ENCODE measurements at places on chromosomes 2 and 18.

DNA sequence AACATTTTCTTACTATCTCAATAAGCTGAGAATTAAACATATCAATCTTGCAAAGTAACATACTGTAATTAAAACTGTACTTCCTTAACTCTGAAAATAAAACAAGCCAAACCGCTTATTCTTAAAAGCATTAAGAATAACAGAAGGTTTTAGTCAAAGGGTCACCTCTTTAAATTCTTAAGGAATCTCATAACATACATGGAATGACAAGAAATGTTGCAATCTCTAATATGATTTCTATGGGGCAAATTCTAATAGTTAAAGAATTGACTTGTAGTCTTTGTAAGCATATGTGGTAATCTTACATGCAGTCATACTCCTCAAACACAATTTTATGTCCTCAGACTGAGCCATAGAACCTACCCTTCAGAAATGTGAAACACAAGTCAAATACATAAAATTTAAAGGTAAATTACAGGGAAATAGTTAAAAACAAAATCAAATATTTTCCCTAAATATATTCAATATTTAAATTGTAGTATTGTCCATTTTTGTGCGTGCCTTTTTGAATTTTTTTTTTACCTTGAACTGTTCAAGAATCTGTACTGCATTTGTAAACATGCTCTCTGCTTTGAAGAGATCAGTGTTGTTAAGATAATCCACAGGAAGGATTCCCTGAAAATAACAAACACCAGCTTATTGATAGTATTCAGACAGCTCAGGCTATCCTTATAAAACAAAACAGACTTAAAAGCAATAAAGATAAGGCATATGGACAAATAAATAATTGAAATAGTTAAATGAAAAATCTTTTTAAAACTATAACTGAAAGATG, 48.2 kb downstream of the PIGN start:
- DNase-seq, result no peak

GRCh38 chr2:194985258-194985657, 671.8 kb upstream of the SLC39A10 start:
- no peak for DNase-seq

GRCh38 chr2:72153026-72153791, 5.5 kb upstream of the CYP26B1 start:
- DNase-seq, result no peak

DNA sequence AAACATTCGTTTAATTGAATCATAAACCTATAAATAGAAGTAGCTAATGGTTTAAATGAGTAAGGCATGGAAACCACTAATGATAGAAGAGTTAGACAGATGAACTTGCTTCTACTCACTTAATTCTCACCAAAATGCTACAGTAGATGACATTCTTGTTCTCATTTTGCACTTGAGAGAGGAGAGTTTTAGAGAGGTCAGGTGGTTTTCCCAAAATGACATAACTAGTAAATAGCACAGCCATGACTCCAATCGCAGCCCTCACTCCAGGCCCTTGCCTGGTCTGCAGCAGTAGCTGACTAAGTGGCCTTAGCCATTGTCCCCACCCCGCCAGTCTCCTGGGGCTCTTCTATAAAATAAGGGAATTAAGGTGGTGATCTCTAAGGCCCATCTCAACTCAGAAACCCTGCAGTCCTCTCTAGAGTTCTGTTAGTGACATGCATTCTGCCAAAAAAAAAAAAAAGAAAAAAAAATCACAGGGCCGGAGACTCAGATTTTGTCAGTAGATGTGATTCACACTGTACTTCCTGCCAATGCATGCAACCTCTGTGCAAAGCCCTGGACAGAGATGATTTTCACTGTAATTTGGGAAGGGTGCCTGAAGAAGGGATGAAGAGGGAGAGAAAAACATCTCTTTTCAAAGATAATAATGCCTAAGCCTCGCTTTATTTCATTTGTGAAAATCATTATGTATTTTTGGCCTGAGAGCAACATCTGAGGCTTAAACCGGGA, 221.8 kb downstream of the ANAPC1 start:
- no peak for DNase-seq

- DNase-seq, result no peak
Observed at GRCh38 chr2:110780461-110780860, 48.1 kb downstream of the ACOXL start.

DNA sequence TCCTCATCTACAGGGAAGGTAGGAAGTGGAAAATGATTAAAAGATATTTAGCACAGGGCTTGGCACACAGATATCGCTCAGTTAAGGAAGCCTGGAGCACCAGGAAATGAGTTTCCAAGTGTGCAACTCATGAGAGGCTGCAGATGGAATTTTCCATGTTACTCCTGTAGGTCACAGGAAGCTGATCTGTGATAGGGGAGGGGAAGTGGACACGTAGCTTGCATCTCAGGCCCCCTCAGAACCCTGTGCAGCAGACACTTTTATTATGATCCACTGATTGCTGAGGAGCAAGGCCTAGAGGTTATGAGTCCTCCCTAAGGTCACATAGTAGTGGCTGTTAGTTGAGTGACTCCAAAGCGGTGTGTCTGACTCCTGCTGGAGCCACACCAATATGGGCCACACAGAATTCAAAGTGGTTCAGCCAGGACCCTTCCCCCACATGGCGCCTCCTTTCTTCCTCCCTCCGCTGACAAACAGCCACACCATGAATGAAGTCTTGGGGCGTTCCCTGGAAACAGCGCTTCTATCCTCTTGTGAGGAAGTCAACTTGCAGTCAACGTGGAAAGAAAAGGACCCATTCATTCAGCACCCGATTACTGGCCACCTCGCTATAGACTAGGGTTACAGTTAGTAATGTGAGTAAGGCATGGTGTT, 21.5 kb downstream of the DYSF start:
- DNase-seq, result no peak

- DNase-seq, result no peak
Observed at GRCh38 chr2:127128445-127128904, 21.5 kb upstream of the BIN1 start.

DNA sequence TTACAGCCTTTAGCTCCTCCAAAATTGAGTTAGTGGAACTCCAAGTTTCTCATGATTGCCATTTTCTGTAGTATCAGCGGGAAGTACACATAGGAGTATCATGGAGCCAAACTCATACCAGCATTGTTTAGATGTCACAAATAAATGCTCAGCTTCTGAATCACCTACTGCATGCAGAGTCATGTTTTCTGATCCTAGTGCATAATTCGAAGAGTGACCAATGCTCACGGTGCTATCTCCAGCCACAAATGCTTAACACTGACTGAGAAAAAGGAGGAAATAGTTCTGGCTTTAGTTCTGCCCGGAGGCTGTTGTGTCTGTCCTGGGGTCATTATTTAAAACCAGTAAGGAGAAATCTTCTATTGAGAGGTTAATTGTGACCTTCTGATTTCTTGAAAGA, 45.4 kb upstream of the LRATD1 start:
- peak; percentile 79 for DNase-seq

GRCh38 chr2:71606244-71606643, 152.9 kb downstream of the DYSF start:
- no peak for DNase-seq

DNA sequence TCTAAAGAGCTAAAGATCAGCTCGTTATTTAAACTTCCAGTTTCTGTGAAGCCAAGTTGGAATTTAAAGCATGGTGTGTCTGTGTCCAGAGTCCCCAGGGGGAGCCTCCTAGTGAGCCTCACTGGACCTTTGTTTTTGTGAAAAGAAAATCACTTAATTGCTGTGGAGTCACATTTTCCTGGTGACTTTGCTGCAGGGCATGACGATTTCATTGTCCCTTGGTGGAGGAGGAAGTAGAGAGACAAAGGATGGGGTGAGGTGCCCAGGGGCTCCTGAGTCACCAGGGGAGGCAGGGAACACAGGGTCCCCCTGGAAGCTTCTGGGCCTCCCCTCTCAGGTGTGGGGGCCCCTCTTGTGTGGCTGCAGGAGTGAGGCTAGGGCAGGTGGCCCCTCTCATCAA, 19.7 kb downstream of the ATP6V1C2 start:
- no peak for DNase-seq

- no peak for DNase-seq
Observed at GRCh38 chr18:59904011-59904601, 4.3 kb downstream of the PMAIP1 start.

DNA sequence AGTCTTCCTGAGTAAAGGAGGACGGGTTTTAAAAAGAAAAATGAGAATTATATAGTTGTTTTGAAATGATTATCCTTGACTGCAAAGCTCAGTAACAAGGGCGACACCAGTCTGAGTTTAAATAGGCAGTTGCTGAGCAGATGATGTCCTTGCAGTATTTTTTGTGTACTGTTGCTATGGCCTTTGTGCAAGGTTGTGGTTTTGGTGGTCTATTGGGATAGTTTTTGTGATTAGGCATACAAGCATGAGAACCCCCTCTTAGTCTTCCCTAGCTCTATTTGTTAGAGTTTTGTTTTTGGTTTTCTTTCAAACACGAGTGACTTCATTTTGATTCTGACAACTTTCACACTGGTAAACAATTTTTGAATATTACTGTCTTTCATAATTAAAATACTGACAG, 64.1 kb downstream of the TAF4B start:
- no peak for DNase-seq

DNA sequence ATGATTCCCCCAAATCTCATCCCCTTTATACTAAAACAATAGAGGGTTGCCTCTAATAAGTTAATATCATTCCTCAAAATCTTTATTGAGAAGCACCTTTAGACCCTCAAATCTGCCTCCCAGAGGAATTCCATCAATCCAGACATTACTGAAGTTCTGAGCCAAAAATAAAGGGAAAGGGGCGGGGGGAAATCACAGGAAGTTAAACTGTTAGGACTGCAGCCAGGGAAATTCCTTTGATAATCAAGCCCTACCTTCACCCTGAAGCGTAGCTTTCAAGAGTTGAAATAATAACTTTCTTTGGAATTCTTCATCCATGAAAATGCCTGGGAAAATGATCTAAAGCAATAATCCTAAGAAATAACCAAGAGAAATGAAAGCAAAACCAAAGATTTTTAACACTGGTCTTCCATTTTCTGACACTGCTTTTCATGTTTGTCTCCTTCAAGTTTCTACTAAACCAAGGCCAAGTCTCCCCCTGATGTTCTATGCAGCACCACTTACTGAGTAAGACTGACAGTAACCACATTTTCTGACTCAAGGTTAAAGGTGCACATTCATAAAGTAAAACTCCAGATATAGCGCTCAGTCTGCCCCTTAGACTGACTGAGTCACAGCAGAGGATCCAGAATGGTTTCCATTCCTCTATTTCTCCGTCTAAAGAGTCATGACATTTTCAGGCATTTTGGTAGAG, 78.2 kb downstream of the TCF4 start:
- DNase-seq, result no peak

- DNase-seq, result no peak
Observed at GRCh38 chr2:158501301-158501700, 44.5 kb downstream of the PKP4 start.

- no peak for DNase-seq
Observed at GRCh38 chr2:105625632-105626031, 119.1 kb upstream of the NCK2 start.

- no peak for DNase-seq
Observed at GRCh38 chr2:94870440-94871225, 597 bp upstream of the TEKT4 start.

DNA sequence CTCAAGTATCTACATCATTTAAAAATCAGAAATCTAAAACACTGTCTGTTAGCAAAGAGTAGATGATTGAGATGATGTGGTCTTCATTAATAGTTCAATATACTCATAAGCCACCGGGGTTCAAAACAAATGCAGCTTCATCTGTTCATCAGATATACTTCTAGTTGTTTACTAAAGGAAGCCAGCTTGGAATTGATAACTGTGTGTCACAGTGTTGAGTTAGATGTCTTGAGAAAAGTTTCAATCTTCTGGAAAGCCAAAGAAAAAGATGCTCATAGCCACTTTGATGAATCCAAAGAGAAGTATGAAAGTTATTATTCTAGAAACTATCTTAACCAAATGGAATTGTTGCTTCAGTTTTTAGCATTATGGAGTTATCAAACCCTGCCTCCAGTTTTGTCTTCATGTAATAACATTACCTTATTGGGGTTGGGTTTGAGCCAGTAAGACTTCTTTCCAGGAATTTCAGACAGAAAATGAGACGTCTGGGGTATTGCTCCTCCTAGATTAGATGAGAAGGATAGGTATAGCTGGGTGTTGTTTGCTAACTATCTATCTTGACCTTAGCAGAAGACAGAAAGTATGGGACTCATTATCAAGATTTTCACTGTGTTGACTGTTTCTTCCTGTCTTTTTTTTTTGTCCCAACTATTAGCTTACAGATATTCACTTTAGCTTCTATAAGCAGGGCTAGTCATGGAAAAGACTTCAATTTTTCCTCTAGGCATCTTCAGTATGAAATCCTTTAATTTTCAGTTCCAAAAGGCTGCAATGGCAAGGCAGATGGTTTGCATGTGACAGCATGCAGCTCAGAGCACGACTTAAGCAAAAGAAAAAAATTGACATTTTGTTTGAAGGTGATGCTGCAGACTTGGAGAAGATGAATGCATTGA, 66.5 kb downstream of the LNPK start:
- no peak for DNase-seq

GRCh38 chr18:41745166-41746049, 209.6 kb upstream of the PIK3C3 start:
- no peak for DNase-seq

GRCh38 chr2:84839851-84840250, 41.0 kb downstream of the TRABD2A start:
- no peak for DNase-seq

DNA sequence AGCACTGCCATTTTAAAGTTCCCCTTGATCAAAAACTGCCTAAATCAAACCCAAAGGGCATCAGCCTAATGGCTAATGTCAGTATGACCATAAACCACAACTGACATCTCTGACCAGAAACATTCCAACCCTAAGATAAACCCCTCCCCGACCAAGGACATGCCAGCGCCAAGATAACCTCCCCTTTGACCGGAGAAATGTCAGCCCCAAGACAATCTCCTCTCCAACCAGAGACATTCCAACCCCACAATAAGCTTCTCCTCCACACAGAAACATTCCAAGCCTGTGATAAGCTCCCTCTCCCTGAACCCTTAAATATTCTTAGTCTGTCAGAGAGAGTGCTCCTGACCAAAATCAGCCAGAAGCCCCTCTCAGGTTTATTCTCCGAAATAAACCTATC, 188.3 kb upstream of the MSH6 start:
- DNase-seq, result no peak

DNA sequence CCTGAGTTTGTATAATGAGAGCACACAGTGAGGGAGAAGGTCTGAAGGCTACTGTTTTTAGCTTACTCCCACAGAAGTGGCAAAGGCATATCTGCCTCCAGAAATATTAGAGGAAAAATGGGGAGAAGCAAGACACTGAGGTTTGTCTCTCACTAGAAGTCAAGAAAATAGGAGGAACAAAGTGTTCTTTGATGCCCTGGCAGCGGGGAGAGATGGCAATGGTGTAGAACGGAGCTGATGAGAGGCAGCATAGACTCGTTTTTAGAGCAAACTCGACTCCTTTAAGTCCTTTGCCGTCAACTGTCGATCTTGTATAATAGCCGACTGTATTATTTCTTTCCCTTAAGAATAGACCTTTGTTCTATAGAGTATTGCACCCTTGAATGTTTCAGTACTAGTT, 73.8 kb downstream of the ANKRD44 start:
- DNase-seq, result no peak

DNA sequence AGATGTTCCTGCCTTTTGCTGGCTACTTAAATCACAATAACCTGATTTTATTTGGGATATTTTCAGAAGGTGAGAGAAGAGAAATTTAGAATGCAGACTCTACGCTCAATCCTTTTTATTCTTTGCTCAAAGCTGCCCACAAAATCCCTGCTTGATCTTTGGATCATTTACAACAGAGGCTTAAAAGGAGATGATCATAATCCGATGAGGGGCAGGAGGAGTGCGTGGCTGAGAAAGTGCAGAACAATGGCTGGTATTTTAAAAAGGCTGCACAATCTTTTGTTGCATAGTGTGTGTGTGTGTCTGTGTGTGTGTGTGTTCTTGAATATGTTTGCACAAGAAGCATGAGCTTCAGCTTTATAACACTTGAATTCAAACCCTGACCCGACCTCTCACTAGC, 256.3 kb upstream of the MYT1L start:
- no peak for DNase-seq

Measured in epithelial cell of prostate (primary cell).